NCI-H748 treated with DMSO at 0.1 percent for 48 hours (cell line): ENCODE measurements at places on chromosomes 11 and 22.

GRCh38 chr11:43541993-43542392, 138.5 kb upstream of the HSD17B12 start:
- no peak for DNase-seq

GRCh38 chr22:38981992-38982927, at the start of gene APOBEC3B:
APOBEC3B (plus strand) TSS chr22:38982347; CDS start chr22:38982454, 107 bp downstream.
- no peak for DNase-seq

DNA sequence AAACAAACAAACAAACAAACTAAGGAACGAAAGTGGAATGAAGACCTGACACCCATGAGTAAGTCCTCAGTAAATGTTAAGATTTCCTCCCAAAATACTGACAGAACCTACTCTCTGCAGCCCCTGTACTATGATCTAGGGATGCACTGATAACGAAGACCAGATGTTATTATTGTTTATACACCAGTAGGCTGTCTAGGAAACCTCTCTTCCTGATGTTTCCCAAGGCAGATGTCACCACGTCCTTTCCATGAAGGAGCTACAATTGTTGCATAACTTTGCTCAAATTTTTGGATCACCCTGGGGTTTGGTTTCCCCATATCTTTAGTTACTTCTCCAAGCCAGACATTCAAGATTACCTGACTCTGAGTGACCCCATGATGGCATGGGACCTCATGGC, 340.7 kb downstream of the MIAT start:
- DNase-seq, result no peak

DNA sequence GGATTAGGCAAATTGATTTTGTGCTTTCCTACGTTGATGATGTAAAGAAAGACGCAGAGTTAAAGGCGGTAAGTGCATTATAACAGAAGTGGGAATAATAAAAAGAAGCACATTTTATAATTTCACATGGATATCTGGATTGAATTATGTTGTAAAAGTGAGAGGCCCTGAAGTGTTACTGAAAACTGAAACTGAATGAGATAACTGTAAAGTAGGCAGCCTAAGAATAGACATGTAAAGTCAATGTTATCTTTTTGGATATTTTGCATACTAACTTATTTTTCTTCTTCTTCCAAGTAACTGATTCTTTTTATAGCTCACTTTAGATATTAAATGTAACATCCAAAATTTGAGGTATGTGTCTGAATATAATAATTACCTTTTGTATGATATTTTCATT, 28.3 kb downstream of the ANO5 start:
- DNase-seq, result no peak

DNA sequence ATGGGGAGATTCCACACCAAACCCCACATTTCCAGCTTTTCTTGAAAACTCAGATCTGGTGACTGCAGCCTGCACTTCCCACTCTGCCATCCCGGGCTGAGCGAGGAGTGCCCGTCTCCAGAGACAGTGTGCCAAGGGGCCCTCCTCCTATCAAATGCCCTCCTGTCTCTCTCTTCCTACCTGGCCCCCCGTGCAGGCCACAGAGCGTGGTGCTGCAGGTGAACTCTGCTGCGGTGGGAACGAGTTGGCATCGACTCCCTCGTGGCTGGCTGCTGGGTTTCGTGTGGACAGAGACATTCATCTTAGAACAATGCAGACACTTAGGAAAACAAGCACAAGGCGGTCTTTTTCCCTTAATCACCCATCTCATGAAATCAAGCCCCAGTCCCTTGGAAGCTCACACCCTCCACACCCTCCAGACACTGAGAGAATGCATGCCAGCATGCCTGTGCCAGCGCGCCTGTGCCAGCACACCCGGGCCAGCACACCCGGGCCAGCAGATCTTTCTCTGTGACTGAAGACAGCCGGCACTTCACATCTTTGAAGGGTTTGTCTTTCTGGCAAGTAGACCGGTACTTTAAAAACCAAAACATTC, 65.0 kb downstream of the PARVB start:
- no peak for DNase-seq
